ENCODE measurements at places on chromosomes 3 and 15. TPM values are rescaled to one million over a fixed set of nuclear protein-coding genes. Genes with fewer than 3 reads are reported as not detected.

DNA sequence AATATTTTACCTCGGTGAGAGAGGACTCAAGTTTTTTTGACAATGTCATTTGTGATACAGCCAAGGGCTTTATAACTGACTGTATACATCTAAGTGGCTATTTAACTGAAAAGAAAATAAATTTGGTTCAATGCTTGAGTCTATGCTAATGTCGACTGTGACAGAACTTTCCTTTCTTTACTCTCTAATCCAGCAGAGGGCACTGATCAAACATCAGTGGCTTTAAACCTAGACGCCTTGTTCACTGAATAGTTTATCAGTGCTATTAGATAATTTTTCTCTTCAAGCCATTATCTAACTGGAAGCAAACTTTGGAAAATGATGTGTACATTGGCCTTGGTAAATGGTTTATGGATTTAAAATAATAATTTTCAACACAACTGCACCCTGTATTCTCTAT, 285.1 kb downstream of the CHL1 start:
- no peaks in the 10 kb centered on the region for H3K27me3 ChIP-seq
- H3K4me3 ChIP-seq, result no peak overlapping the region
- H3K36me3 ChIP-seq, result no peaks in the 10 kb centered on the region
- H3K4me1 ChIP-seq, result no peaks in the 10 kb centered on the region
- H3K27ac ChIP-seq, result no peak overlapping the region

GRCh38 chr3:127820826-127821313, 1.4 kb downstream of the MGLL start:
- DNase-seq, result peak; percentile 21
- H3K4me3 ChIP-seq, result peak overlapping the region; percentile 24
- no peaks in the 10 kb centered on the region for H3K27me3 ChIP-seq
- no peaks in the 10 kb centered on the region for H3K36me3 ChIP-seq
- peaks cover 48% of the 10 kb centered on the region for H3K4me1 ChIP-seq
- peak overlapping the region; percentile 74 for H3K27ac ChIP-seq

- H3K4me1 ChIP-seq, result peaks cover 5% of the 10 kb centered on the region
- no peaks in the 10 kb centered on the region for H3K36me3 ChIP-seq
- no peaks in the 10 kb centered on the region for H3K27me3 ChIP-seq
- no peak for DNase-seq
- H3K4me3 ChIP-seq, result no peak overlapping the region
Observed at GRCh38 chr3:58626841-58627569, 39.6 kb downstream of the FAM3D start.

- H3K27me3 ChIP-seq, result no peaks in the 10 kb centered on the region
- DNase-seq, result no peak
- no peak overlapping the region for H3K27ac ChIP-seq
- no peak overlapping the region for H3K4me3 ChIP-seq
Observed at GRCh38 chr3:46953234-46954010, 23.1 kb downstream of the CCDC12 start.

NCKIPSD gene
- total RNA-seq, result 23.8 TPM

SPINK8 gene
- total RNA-seq, result not detected

DNA sequence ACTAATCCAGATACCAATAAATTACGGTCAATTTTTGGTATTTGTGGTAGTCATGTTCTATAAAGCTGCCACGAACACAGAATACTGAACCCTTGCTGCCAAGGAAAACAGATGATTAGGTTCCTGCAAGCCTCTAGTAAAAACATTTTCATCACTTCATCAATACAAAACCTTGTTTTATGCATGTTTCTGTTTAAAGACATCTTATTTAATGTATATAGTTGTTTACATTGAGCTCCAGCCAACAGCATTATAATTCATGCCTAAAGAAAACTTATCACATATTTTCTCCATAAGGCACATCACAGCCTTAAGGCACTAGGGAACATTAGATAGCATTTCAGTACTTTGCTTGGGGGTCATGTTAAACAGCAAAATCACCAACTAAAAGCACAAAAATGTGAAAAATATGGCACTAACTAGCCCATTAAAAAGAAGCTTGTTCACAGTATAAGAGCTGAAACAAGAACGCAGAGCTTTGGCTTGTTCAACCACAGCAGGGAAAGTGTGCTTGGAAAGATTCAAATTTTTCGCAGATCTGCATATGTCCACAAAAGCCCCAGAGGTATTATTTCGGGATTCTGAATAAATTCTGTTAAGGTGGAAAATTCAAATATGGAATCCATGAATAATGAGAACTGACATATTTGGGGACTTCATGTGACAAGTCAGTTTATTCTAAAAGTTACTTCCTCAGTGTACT, 27.7 kb downstream of the POLQ start:
- no peak overlapping the region for H3K4me3 ChIP-seq
- no peak for DNase-seq
- no peaks in the 10 kb centered on the region for H3K27me3 ChIP-seq
- H3K4me1 ChIP-seq, result no peaks in the 10 kb centered on the region
- peaks cover 14% of the 10 kb centered on the region for H3K36me3 ChIP-seq
- H3K27ac ChIP-seq, result peak overlapping the region; percentile 68

CSNK1G1 gene
- 31.0 TPM for total RNA-seq

Data from MCF 10A (cell line).